PC-3 (cell line): ENCODE measurements at places on chromosomes 7 and 10. TPM values are rescaled to one million over a fixed set of nuclear protein-coding genes. Genes with fewer than 3 reads are reported as not detected.

AS3MT gene
- total RNA-seq: 1.7 and 3.5 TPM in 2 replicates

DNA sequence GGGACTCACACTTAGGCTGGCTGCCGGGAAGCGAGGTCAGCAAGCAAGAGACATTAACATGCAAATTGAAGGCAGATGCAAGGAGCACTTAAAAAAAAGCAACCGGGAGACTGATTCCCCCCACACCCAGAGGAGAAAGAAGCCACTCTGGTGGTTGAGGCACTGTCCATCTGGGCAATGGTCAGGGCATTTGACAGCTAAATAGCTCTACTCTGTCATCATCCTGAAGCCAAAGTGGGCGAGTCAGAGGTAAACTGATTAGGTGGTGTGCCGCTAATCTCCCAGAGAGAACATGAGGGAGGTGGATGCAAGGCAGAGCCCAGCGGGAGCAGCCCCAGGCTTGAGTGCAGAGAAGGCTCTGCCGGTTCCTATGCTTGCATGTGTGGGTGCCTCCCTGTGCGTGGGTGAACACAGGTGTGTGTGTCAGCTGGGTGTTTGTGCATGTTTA is 100.6 kb downstream of the PLXNA4 start:
- DNase-seq: no peak

HMX3 gene
- 0.51 TPM in 1 of 2 replicates, not detected in the other for total RNA-seq

- no peak for DNase-seq
These were observed 40.5 kb downstream of the AMZ1 start for GRCh38 chr7:2728316-2729030.

GRCh38 chr7:81355911-81356310 is 413.9 kb downstream of the HGF start:
- no peak for DNase-seq

DNA sequence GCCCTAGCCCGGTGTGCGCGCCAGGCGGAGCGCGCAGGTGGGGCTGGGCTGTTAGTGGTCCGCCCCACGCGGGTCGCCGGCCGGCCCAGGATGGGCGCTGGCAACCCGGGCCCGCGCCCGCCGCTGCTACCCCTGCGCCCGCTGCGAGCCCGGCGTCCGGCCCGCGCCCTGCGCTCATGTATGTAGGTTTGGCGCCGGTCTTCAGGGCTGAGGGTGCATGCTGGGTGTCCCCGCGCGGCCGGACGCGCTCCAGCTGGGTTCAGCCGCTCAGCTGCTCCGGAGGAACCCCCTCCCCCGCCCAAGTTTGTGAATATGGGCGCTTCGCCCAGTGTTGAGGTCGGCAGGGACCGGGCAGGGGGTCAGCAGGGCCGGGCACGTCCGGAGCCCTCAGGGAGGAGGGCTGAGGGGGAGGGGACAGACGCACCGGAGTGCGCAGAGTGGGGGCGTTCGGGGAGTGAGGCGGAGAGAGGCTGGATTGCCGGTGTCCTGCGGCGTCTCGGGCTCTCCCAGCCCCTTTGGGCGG is 559 bp downstream of the VWC2 start:
- DNase-seq: no peak

POLR2J2 gene
- 3.6 and 4.1 TPM in 2 replicates for total RNA-seq

MINDY4 gene
- total RNA-seq: 3.0 TPM in 2 replicates

DNA sequence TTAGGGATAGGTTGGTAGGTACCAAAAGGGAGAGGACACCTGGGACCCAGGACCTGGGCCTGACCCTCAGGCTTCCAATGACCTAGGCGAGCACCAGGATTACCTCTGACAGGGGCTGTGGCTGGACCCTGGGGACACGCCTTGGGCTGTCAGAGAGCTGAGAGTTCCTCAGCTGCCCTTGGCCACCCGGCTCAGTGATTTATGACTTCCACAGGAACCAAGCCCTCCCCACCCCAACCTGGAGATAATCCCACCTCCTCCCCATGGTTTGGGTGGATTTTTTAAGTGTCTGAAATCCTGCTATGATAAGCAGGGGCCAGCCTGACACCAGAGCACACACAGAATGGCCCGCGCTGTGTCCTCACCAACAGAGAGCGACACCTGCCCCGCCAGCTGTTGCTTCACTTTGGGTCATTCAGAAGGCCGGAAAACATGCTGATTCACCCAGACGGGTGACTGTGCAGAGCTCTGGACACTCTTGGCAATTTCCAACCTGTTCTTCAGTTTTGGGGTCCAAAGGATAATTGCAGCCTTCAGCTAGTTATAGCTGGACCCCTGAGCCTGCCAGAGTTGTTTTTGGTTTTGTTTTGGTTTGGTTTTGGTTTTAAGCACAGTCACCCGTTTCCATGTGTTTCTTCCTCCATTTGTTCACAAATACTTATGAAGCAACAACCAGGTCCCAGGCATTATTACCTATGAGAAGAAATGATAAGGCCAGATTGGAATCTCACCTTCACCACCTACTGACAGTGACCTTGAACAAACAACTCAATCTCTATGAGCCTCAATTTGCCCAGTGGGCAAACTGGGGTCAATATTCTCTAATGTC is 78.2 kb downstream of the RAB11FIP2 start:
- no peak for DNase-seq

- DNase-seq: no peak
These were observed 165.5 kb downstream of the NOC3L start for GRCh38 chr10:94197241-94197640.

DNA sequence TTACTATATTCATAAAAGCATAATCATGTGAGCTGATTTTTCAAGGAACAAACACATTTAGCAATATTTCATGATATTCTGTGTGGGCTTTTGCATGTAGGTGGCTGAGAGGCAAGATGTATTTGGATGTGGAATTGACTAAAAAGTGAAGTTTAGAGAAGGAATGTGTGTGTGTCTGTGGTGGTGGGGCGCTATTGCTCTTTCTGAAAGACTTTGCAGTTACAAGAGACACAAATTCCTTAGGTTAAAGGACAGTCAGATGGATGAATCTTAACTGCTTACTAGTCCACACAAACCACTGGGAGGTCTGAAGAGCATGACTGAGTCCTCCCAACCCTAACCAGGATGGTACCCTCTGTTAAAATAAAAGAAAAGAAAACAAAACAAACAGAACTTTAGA is 200.1 kb downstream of the SDHAF3 start:
- DNase-seq: no peak

DNA sequence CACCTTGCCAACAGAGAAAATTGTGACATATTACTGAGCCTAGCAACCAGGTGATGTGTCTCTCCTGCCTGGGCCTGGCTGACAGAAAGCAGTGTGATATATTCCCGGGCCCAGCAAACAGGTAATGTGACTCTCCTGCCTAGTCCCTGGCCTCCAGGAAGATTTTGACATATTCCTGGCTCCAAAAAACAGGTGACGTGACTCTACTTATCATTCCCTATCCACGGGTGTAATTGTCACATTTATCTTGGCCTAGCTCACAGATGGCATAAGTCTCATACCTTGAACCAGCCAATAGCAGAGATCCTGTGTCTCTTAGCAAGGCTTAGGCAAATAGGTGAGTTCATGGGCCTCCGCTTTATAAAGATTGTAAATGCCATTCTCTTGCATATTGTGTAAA is 49.6 kb upstream of the ZNF680 start:
- no peak for DNase-seq

AKR1E2 gene
- 0.36 TPM in 1 of 2 replicates, not detected in the other for total RNA-seq

PRRT4 gene
- total RNA-seq: 0.36 and 0.69 TPM in 2 replicates

MRM2 gene
- 42.6 and 42.9 TPM in 2 replicates for total RNA-seq

RELN gene
- total RNA-seq: 8.0 and 15.8 TPM in 2 replicates

SYT15 gene
- total RNA-seq: not detected in 2 replicates

- DNase-seq: no peak
These were observed 28.4 kb downstream of the RSU1 start for GRCh38 chr10:16788778-16789177.

- no peak for DNase-seq
These were observed 129.8 kb upstream of the GPR26 start for GRCh38 chr10:123536176-123536845.

DNA sequence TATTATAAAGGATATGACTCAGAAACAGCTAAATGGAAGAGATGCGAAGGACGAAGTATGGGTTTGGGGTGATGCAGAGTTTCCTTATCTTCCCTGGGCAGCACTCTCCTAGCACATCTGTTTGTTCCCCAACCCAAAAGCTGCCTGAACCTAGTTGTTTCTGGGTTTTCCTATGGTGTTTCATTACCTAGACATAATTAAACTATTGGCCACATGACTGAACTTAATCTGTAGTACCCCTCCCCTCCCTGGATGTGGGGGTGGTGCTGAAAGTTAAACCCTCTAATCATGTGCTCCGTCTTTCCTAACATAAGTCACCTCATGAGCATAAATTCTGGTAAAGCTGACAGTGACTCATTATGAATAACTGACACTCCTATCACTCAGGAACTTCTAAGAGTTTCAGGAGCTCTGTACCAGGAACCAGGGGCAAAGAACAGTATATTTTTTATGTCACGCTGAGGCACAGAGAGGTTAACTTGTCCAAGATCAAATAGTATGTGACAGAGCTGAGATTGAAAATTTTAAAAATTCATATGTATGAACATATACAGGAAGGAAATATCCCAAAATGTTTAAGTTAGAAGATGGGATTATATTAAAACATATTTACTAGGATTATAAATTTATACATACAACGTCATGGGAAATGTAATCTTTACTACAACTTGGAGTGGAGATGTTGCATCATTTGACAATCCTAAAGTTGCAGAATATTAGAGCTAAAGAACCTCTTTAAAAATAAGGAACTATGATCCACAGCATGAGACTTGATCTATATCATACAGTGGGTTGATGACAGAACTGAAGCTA is 4.8 kb downstream of the STRIP2 start:
- peak; percentile 83 for DNase-seq

DNA sequence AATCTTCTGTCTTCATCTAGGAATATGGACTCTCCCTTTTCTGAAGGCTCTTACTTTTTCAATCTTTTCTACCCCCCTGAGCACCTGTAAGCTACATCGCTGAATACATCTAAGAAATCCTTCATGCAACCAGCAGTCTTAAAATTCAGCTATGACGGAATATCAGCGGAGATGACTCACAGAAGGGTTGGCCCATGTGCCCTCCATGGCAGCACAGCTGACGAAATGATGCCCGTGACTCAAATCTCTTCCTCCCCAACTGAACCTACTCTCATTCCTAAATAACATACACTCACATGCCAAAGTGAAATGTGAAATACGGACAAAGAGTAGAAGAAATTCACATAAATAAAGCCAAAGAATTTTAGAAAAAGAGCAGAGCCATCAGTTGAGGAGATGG is 30.3 kb upstream of the NCAPG2 start:
- peak; percentile 38 for DNase-seq

GRCh38 chr7:72183835-72184234 is 228.3 kb downstream of the CALN1 start:
- DNase-seq: peak; percentile 27

ZNF438 gene
- total RNA-seq: 0.98 and 2.4 TPM in 2 replicates

OIT3 gene
- total RNA-seq: not detected in 2 replicates

DNA sequence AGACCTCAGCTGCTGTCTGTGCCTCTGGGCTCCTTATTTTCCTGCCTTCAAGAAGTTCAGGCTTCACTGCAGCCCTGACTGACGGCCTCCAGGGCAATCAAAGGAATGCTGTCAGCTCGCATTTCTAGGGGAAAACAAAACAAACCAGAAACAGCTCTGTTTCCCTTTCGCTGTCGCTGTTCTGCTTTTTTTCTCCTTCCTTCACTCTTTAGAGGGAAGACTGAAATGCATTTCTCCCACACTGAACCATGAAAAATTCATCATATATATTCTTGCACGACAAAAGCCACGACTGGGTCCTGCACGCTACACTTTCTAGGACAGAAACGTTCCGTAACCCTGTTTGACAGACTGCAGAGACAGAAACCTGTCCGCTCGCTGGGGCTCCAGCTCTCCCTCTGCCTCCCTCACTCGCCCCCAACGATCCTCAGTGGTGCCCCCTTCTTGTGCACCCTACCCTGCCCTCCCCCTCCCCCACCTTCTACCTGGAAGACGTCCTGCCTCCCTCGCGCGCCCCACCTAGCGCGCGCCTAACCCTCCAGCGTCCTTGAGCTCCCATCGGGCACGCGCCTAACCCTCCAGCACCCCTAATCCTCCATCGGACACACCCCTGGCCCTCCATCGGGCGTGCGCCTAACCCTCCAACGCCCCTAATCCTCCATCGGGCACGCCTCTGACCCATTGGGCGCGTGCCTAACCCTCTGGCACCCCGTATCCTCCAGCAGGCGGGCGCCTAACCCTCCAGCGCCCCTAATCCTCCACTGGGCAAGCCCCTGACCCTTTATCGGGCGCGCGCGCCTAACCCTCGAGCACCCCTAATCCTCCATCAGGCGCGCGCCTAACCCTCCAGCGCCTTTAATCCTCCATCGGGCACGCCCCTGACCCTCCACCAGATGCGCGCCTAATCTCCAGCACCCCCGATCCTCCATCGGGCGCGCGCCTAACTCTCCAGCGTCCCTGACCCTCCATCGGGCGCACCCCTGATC is 37.1 kb downstream of the SVOPL start:
- peak; percentile 40 for DNase-seq
